ENCODE measurements at places on chromosomes 12 and 14.

GRCh38 chr12:21384261-21384660 lies 11.6 kb downstream of the IAPP start:
- DNase-seq: no peak

GRCh38 chr12:111992464-111992863 lies 20.5 kb downstream of the TMEM116 start:
- DNase-seq: no peak

DNA sequence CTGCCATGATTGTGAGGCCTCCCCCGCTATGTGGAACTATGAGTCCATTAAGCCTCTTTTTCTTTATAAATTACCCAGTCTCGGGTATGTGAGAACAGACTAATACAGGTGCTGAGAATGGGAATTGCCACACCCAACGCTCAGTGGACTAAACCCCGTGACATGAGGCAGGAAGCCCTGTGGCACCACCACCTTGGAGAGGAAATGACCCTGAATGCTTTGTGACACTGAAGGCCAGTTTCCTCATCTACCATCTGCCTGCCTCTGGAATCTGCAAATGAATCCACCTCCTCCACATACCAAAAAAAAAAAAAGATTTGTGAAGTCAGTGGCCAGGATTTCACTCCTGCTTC lies 41.6 kb downstream of the NT5DC3 start:
- no peak for DNase-seq

DNA sequence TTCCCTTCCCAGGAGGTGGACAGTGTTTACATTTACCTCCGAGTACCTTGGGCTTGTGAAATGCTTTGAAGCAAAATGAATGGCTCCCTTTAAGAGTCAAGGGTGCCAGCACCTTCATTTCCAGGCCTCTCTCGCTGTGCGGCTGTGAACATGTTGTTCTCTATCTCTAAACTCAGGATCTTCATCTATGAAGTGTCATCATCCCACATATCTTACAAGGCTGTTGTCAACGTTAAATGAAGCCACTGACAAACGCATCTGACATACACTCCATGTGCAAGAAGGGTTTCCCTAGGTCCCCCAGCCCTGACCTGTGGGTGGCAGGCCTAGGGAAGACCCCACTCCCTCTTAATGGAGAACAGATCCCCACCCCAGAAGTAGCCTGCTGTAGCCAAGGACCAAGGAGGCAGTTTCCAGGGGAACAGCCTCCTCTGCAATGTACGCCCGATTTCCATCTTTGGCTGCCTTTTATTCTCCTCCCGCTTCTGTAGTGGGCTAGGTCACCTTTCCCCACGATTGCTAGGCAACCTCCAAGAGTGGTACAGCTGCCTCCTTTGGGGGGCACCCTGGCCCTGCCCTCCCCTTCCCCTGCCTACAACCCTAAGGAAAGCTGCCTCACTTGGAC lies 7.6 kb downstream of the ACTN1 start:
- DNase-seq: no peak

GRCh38 chr12:6614513-6615172 lies 7.5 kb upstream of the CHD4 start:
- peak; percentile 21 for DNase-seq

- DNase-seq: no peak
These were observed 43.1 kb upstream of the GPHB5 start for GRCh38 chr14:63361790-63362189.

DNA sequence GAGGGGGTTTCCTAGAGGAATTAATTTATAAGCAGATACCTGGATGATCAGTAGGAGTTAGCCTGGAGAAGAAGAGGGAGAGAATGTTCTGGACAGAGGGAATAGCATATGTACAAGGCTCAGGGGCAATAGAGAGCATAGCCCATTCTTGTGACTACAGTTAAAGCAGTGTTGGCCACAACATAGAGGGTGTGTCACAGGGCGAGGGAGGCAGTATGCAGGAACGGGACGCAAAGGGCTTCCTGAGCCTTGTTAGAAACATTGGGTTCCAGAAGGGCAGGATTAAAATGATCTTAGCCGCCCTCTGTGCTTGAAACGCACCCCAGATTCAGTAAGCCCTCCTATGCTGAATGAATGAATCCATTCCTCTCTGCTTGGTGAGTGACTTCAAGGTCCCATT lies 142.2 kb upstream of the PWP1 start:
- DNase-seq: no peak

- DNase-seq: no peak
These were observed 40.0 kb upstream of the CAPRIN2 start for GRCh38 chr12:30794591-30795409.

GRCh38 chr14:97077687-97078086 lies 280.5 kb downstream of the VRK1 start:
- no peak for DNase-seq

GRCh38 chr14:58865514-58866281 lies 227.9 kb downstream of the DACT1 start:
- no peak for DNase-seq

DNA sequence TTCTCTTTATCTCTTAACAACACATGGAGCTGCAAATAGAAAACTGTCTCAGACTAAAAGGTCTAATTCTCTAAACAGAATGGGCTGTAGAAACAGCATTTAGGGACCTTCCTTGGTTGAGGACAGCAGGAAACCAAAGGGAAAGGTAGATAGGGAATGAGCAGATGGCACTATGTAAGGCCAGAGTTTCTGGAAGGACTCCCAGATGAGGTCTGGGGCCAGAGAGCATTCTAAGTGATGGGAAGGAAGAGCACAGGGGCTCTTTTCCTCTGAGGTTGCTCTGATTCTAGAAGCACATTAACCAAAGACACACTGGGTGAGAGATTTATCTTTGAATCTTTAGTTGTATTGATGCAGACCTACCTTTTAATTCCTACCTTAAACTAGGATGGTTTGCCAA lies 79.4 kb downstream of the TPH2 start:
- DNase-seq: no peak
